Smooth muscle cell of the pulmonary artery (primary cell): ENCODE measurements at places on chromosomes 11 and 22. TPM values are rescaled to one million over a fixed set of nuclear protein-coding genes. Genes with fewer than 3 reads are reported as not detected.

C11orf87 gene
- 0.20 and 1.9 TPM in 2 replicates for total RNA-seq

POU2AF2 gene
- not detected in 2 replicates for total RNA-seq

BCO2 gene
- 1.4 and 1.6 TPM in 2 replicates for total RNA-seq

MS4A12 gene
- total RNA-seq, result not detected in 2 replicates

FAM83F gene
- under 0.01 TPM in 1 of 2 replicates, not detected in the other for total RNA-seq
